ENCODE measurements at places on chromosomes 3 and 15.

DNA sequence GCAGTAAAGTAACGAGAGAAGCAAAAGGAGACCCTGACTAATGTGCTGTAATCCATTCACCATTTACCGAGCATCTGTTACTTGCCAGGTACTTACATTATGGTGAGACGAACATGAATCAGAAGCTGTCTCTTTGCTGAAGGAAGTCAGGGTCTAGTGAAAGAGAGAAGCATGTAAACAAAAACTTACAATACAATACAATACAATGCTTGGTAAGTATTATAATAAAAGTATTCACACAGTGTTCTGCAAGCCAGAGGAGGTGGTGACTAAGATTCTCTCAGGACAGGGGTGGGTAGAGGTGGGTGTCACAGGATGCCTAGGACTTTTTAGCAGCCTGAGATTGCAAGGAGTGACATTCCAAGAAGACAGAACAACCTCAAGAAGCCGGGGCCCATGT is 50.2 kb upstream of the MGA start:
- DNase-seq: no peak

DNA sequence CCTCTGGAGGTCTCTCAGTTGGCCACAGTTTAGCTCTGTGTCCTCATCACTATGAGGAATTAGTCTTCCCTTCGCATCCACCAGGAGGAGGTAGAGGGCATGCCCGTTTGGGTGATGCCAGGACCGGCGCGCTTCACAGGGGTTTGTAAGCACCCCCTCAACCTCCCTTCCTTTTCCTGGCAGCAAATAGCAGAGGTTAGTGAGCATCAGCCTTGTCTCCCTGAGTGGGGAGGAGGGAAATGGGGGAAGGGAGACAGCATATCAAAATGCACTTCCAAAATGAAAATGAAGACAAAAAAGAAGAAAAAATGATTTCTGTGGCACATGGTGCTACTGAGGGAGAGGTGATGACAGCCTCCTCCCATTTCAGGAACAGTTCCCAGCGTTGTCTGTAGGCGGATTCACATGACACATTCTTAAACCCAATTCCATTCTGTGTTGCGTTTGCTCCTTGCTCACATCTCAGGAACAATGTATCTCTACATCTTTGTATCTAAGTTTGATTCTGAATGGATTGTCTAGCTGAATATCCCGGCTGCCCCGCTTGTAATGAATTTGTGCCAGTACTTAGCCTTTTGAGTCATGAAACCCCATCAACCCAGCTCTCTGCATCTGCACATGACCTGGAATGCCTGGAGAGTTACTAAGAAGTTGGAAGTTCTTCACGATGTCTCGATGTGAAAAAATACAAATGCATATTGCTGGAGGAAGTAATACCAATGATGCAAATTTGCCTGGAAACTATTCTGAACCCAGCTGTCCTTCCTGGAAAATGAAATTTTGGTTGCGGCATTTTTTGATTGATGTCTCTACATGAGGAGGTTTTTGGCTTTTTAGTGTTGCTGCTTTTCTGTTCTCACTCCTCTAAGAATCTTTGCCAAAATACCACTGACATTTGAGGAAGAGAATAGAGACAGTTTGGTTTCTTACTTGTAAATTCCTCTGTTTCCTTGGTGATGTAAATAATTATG is 45.2 kb downstream of the TYRO3 start:
- DNase-seq: peak; percentile 31

GRCh38 chr3:53899750-53900149 is 8.1 kb upstream of the SELENOK start:
- no peak for DNase-seq

DNA sequence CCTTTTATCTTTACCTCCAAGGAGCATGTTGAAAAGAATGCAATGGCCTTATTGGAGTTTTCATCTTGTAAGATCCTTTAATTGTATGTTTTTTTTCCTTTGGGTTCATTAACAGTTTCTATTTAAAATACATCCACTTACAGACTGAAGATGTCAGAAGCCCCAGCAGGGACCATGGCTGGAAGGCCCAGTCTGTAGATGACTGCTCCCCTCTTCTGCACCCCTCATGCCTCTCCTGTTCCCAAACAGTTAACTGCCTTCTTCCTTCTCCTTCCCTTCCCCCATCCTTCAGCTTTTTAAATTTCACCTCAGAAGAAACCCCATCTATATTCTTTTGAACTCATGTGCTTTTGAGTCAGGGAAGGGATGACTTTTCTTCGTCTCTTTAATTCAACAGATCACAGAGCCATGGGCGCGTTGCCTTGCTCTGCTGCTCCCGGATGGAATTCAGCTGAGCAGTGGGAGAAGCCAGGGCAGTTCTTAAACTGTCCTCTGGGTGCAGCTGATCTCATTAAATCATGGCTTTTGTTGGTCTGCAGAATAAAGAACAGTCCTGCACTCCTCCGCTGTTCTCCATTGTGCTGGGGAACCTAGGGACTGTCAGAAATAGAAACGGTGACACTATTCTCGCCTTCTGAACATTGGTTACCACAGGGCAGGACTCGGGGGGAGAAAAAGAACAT is 71.5 kb upstream of the EIF1B start:
- no peak for DNase-seq

DNA sequence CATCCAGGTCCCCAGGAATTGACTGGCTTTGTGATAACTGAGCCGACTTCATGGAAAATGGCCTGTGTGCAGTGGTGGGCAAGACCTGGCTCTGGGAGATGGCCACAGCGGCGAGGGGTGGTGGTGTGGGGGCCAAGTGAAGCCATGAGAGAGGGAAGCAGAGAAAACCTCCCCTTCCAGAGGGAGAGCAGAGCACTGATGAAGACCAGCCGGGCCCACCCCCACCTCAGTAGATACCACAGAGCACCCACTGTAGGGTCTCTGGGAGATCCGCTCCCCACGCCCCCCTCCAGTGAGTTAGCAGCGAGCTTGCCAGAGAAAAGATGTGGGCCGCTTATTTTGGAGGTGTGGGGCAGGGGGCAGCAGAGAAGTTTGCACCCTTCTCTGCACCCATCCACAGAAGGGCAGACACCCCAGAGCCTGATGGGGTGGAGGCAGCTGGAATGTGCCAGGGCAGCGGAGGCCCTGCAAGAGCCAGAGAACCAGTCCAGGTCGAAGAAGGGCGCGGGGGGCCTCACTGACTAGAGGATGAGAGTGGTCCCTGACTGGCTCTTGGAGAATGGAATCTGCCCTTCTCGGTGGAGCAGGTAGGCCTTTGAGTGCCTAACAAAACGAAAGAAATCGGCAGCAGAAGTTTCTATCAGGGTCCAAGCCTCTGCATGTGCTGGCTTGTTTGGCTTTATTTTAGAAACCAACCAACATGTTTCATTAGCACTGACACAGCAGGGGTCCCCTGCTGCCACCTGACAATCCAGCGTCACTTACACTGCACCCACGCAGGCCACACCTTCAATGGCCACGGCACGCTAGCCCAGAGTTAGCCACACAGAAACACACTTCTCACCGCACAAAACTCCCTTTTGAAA is 28.3 kb downstream of the MELTF start:
- DNase-seq: no peak

- DNase-seq: no peak
Measured at GRCh38 chr3:129736070-129736469, 129.6 kb upstream of the PLXND1 start.

DNA sequence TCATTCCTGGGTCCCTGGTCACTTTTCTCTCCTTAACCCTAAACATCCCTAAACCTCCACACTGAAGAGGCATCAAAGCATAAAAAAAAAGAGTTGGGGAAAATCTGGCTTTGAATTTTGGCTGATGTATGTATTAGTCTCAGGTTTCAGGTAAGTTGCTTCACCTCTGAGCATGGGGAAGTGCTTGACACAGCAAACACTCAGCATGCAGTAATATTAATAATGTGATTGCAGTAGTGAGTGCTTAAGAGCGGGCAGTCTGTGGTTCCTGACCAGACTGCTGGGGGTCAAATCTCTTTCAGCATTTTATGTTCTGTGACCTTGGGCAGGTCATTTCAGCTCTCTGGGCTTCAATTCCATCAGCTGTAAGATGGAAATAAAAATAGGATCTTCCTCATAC is 467.9 kb downstream of the SOX2 start:
- DNase-seq: no peak

All from T follicular helper cell (primary cell).